NCI-H446 treated with DMSO at 0.1 percent for 48 hours (cell line): ENCODE measurements at places on chromosomes 12 and 14.

DNA sequence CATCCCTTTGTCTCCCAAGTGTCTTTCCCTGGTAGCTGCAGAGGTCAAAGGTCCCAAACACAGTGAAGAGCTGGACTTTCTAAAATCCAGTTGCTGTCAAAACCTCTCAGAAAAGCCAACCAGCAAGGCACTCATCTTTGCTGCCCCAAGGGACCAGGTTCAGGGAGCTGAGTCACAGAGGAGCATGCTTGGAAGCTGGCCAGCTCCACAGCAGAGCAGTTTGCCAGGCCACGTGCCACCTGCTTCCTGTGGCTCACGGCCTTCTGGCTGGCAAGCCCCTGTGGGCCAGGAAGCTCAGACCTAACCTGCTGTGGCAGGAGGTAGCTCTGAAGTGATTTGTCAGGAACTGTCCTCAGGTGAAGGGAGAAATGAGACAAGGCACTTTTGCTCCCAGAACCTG is 3.6 kb downstream of the ISCU start:
- DNase-seq, result peak; percentile 57

GRCh38 chr12:121576851-121577391 is 3.9 kb downstream of the KDM2B start:
- no peak for DNase-seq

GRCh38 chr12:32126720-32127119 is 20.1 kb downstream of the BICD1 start:
- DNase-seq, result no peak

DNA sequence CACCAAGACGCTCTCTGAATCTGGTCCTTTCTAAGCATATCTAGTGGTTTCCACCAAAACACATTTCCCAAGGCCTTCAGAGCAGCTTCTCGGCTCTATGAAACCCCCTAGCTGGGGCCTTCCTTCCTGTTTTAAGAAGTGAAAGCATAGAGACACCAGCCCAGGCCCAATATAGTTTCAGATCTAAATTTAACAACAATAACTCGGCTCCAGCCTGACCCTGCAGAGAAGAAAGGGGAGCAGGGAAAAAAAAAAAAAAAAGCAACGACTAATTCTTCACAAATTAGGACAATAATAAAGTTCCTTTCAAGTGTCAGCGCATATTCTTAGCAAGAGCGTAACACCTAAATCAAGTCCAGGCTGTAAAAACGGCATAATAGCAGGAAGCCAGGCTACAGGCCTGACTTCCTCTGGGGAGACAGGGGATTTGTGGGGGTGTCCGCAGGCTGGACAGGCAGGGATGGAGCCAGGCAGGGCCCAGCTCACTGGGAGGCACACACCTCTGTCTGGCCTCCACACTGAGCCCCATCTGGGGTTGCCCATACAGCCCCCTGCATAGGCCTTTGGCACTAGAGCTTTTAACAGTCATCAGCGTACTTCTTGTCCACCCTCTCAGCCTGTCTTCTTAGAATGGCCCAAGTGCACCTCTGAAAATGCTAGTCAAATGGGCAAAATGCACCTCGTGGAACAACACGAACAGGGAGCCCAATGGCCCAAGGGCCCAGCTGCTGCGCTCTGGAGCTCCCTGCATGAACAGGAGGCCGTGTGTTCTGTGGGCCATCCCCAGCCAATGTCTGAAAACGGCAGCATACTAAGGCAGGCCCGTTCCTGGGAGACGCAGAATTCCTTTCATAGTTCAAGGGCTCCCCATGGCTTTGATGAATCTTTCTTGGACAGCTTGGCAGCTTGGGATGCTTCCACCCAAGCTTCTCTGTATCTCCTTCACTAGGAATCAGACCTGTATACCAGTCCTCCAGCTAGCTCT is 772.9 kb downstream of the MED13L start:
- no peak for DNase-seq

DNA sequence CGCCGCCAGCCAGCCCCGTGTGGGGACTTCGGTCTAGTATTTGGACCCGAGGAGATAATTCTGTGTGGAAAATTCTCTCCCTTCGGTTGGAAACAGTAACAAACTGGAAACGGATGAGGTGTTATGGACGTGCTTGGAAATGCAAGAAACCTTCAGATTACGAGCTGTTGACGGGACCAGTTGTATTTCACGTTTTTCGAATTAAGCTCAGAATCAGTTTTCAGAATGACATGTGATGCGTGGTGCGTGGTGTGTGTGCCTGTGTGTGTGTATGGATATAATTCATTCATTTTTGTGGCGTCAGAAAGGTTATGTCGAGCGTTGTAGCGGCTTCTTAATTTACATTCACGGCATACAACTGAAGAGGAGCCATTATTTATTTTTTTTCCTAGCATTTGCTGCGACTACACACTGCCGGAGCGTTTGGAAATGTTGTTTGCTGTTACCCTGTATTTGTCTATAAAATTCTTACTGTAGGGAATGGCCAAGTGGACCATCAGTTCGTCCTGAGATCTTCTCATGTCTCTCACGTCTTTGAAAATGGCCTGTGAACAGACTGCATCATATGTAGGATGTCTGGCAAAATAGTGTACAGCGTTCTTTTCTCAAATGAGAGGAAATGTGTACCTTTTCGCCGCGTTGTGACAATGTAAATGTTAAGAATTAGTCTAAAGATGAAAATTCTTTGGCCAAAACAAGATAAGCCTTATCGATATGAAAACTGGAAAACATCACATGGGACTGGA is 1.3 kb downstream of the TRAF3 start:
- DNase-seq, result no peak

DNA sequence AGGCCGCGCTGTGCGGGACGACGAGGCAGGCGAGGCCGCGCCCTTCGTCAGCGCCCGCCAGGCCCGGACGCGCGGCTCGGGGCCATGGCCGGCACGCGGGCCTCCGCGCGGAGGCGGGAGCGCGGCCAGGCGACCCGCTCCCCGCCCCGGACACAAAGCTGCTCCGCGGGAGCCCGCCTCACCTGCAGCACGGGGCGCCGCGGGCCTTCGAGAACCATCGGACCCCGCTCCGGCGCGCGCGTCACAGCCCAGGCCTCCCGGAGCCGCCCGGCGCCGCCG is 342 bp downstream of the DICER1 start:
- no peak for DNase-seq

DNA sequence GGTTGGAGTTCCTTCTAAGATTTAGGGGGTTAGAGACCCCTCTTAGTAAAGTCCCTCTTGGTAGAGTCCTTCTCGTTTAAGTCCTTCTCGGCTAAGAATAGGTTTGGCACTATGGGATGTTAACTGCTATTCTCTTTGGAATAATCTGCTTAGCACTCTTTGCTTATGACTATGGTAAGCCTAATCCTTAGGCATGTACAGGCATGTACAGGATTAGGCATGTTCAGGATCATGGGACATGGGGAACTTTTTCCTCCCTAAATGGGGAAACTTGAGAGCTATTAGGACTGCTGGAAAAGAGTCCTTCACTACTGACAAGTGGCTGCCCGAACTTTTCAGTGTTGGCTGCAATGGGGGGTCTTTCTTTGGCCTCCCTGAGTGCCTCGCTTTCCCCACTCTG is 193.3 kb downstream of the TMEM117 start:
- no peak for DNase-seq
